ENCODE measurements at places on chromosomes 4 and X.

GRCh38 chrX:136386173-136386572 is 85.4 kb downstream of the ADGRG4 start:
- DNase-seq, result no peak

- no peak for DNase-seq
Observed at GRCh38 chr4:60223208-60223923, 976.8 kb upstream of the ADGRL3 start.

GRCh38 chrX:154348114-154348531 is 26.3 kb downstream of the FLNA start:
- DNase-seq, result peak; percentile 24

DNA sequence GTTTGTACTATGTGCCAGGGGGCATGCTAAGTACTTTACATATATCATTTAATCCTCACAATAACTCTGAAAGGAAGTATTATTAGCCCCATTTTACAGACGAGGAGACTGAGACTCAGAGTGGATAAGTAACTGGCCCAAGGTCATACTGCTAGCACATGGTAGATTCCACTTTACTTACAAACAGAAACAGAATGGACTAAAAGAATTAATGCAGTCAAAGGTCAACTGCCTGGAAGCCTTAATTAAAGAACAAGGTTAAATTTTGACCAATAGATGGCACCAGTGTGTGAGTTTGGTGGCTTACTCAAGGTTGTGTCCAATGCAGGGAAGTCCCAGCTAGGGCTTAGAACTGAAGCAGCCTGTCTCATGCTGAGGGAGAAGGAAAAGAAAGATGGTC is 4.7 kb downstream of the RIPPLY1 start:
- DNase-seq, result no peak

DNA sequence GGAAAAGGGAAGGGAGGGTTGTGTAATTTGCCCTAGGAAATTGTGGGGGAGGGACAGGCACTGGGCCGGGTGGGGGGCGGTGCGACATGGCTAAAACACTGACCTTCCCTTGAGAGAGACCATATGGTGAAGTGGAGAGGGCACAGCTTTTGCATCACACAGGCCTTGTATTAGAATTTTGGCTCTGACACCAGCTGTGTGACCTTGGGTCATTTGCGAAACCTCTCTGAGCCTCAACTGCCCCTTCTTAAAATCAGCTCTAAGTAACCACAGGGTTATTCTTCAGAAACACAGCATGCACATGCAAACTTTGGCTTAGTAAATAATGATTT is 25.8 kb downstream of the PDGFRA start:
- no peak for DNase-seq

GRCh38 chrX:97309487-97310116 is 425.9 kb downstream of the RPA4 start:
- no peak for DNase-seq

- no peak for DNase-seq
Observed at GRCh38 chr4:68176500-68176899, 46.8 kb upstream of the TMPRSS11F start.

DNA sequence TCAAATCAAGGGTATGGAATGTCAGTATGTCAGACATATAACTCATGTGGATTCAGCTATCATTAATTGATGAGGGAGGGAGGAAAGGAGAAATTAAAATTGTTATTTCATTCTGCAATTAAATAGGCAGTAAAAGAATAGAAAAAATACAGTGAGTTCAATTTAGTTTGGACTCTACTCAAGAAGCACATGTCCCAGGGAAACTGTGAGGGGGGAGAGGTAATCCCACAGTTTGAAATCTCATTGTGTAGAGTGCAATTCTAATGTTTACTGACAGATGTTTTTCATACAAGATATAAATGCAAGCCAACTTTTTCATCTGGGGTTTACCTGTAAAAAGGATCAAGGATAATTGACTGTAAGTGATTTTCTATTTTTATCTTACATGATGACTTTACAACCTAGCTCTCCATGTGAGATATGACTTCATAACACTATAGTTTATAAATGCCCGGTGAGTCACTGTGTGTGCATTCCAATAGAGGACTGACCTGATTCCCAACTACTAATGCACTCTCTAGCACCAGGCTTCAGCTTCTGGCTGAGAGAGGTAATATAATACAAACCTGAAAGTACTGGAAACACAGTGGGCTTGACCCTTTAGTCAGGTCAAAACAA is 35.2 kb upstream of the SCD5 start:
- no peak for DNase-seq

DNA sequence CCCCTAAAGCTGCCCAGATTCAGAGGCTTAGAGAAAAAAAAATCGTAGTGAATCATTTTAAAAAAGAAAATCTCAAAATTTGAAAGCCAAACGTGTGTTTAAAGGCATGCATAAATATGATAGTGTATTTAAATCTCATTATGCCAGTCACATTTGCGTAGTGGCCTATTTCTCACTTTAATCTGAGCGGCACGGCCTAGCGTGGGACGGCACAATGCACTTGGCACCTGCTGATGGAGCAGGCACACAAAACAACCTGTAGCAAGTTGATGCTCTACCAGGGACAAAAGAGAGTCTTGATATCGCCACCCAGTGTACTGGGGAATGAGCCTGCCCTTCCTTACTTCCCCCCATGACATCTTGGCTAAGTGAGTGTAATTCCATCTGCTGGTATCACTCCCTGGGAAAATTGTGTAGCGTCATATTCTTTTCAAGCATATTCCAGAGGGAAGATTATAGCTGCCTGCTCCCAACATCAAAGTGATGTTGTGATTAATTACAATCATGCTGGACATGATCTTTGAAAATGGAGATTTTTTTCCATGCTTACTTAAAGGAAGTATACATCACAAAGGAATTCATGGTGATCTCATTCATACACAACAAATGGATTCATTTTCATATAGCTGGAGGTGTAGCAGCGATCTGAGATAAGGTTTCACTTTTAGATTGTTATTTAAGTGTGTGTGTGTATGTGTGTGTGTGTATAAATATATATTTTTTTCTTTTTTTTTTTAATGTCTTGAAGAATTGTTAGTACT is 138.8 kb downstream of the DCTD start:
- no peak for DNase-seq

- DNase-seq, result no peak
Observed at GRCh38 chrX:5586726-5587125, 641.9 kb downstream of the NLGN4X start.

DNA sequence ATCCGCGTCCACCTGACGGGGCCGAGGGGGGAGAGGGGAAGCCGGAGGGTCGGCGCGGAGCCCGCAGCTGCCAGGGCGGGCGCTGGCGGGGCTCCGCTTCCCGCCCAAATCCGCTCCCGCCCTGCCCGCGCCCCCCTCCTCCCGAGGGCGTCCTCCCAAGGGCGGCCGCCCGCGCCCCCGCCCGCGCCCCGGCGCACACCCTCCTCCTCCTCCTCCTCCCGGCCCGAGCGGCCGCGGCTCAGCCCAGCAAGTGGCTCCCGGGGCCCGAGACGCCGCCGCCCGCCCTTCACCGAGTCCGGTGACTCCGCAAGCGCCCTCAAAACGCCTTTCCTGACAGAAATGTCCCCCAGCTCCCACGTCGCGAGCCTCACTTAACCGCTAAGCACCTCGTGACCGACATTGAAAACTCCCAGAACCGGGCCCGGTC is 487 bp downstream of the HMGB2 start:
- DNase-seq, result no peak

- no peak for DNase-seq
Observed at GRCh38 chr4:123399627-123400358, 3.2 kb downstream of the SPRY1 start.

GRCh38 chr4:172573899-172574298 is 594.7 kb upstream of the GALNT7 start:
- DNase-seq, result no peak

DNA sequence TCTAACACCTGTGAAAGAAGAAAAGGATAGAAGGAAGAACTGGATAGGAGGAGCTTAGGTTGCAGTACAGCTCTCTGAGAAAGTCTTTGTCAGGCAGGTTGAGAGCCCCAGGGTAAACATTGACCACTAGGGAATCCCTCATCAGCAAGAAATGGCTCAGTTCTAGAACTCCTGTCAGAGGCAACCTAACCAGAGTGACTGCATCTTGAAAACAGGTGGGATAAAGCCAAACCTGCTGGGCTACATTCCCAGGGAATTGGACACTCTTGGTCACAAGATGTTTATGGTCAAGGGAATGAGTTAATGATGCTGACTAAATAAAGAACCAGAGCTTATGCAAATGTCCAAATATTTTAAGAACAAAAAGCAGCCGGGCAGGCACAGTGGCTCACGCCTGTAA is 108.3 kb upstream of the MED14 start:
- DNase-seq, result no peak

DNA sequence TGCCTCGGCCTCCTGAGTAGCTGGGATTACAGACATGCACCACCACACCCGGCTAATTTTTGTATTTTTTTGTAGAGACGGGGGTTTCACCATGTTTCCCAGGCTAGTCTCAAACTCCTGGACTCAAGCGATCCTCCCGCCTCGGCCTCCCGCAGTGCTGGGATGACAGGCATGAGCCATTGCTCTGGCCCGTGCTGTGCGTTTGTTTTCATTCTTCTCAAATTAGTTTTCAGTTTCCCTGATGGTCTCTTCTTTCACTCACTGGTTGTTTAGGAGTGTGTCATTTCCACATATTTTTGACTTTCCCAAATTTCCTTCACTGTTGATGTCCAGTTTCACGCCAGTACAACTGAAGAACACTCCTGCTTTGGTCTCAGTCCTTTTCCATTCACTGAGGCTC is 31.8 kb downstream of the SH3TC1 start:
- no peak for DNase-seq

DNA sequence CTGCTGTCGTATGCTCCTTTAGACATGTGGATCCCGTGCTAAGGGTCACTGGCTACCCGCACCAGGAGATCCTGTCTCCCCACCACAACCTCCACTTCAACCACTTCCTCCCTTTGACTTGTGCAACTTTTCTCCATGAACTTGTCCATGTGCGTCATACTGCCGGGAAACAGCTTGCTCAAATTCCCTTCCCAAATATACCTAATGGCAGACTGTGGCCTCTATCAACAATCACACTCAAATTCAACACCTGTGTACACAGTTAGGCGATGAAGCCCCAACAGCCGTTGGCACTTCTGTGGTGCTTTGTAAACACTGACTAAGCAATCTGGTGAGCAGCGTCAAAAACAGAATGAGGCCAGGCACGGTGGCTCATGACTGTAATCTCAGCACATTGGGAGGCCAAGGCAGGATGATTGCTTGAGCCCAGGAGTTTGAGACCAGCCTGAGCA is 49.5 kb downstream of the CD99L2 start:
- DNase-seq, result no peak

GRCh38 chrX:43747476-43747875 is 91.4 kb downstream of the MAOA start:
- no peak for DNase-seq

GRCh38 chrX:128769495-128769894 is 717.3 kb upstream of the ACTRT1 start:
- DNase-seq, result no peak

- DNase-seq, result no peak
Observed at GRCh38 chr4:69708211-69708610, 52.2 kb downstream of the SULT1B1 start.

DNA sequence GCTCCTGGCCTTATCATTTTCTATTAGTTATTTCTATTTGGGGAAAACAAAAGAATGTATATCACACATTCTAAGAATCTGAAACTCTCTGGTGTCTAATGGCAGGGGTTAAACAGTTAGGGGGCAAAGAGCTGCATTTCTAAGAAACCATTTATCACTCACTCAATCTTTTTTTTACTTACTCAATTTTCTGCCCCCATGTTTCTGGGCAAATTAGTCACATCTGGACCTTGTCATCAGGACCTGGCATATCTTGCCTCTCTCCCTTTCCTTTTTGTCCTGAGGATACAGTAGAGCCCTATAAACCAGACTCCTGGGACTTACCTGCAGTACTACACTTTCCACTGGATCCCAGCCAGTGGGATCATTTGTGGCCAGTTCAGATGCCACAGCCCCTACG is 89.1 kb downstream of the ANXA3 start:
- DNase-seq, result no peak

- no peak for DNase-seq
Observed at GRCh38 chr4:46270986-46271596, 118.8 kb downstream of the GABRA2 start.

DNA sequence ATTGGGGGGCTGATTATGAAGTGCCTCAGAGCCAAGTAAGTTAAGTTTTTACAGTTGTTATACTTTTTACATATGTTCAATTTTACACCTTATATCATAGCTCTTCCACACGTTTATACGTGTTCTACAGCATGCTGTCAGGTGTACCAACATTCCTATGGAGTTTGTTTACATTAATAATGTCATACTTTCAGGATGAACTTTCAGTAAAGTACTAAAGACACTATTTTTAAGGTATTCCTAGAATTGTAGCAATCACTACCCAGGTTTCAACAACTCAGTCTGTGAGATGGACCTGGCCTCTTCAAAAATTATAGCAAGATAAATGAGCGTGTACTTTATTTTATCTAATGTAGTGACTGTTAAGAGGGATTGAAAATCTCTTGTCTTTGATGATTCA is 92.6 kb downstream of the PTPN13 start:
- DNase-seq, result no peak
